ENCODE measurements at places on chromosomes 13 and 19.

DNA sequence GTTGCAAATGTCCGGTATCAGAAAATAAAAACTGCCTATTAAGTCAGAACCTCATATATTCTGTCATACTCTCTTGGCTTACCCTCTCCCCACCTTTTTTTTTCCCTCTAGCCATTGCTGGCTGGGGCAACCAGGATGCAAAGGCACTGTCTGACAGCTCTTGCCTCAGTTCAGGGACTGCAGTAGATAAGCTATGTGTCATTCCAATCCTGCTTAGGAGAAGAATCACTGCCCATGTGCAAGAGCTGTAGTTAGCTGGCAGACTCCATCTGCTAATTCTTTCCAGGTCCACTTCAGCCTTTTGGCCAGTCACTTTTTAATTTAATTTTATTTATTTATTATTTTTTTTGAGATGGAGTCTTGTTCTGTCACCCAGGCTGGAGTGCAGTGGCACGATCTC lies 895.6 kb upstream of the SLC10A2 start:
- H3K27me3 ChIP-seq: no peaks in the 10 kb centered on the region
- no peak for DNase-seq
- no peak overlapping the region for H3K27ac ChIP-seq
- H3K36me3 ChIP-seq: no peaks in the 10 kb centered on the region
- no peaks in the 10 kb centered on the region for H3K4me1 ChIP-seq
- H3K4me3 ChIP-seq: no peak overlapping the region

DNA sequence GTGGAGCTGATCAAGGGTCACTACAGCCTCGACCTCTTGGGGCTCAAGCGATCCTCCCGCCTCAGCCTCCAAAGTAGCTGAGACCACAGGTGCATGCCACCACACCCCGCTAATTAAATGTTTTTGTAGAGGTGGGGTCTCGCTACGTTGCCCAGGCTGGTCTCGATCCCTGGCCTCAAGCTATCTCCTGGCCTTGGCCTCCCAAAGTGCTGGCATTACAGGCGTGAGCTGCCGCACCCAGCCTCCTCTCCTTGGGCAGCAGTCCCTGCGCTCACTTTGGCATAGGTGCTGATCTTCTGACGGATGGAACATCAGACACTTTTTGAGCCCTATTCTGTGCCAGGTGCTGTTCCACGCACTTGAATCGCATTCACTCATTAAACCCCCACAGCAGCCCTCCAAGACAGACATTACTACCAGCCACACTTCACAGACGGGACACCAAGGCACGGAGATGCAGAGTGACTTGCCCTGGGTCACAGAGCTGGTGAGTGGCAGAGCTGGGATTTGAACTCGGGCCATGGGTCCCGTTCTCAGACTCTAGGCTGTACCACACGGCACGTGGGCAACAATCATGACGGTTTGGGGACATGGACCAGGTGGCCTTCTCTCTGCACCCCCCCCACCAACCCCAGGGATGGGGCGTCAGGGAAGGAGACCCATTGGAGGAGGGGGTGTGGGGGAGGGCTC lies 3.2 kb downstream of the MEIS3 start:
- H3K4me3 ChIP-seq: no peak overlapping the region
- H3K27ac ChIP-seq: no peak overlapping the region

- H3K4me3 ChIP-seq: no peak overlapping the region
- no peaks in the 10 kb centered on the region for H3K27me3 ChIP-seq
- no peaks in the 10 kb centered on the region for H3K36me3 ChIP-seq
These were observed 4.7 kb downstream of the GPX4 start for GRCh38 chr19:1108291-1109031.

GRCh38 chr13:75806117-75806516 lies 170.0 kb downstream of the LMO7 start:
- no peak for DNase-seq
- H3K4me1 ChIP-seq: no peaks in the 10 kb centered on the region
- no peak overlapping the region for H3K4me3 ChIP-seq
- no peaks in the 10 kb centered on the region for H3K27me3 ChIP-seq
- H3K36me3 ChIP-seq: no peaks in the 10 kb centered on the region

GRCh38 chr13:103437651-103438050 lies 371.4 kb upstream of the SLC10A2 start:
- no peaks in the 10 kb centered on the region for H3K36me3 ChIP-seq
- no peak for DNase-seq
- H3K27ac ChIP-seq: no peak overlapping the region
- H3K27me3 ChIP-seq: no peaks in the 10 kb centered on the region

All from adrenal gland (tissue), 19 donors.